Sigmoid colon (tissue), 7 donors: ENCODE measurements at places on chromosomes 4 and X. TPM values are rescaled to one million over a fixed set of nuclear protein-coding genes. Genes with fewer than 3 reads are reported as not detected.

MAGEA6 gene
- polyA plus RNA-seq: not detected

SLC9A7 gene
- polyA plus RNA-seq: 4.0 TPM

DNA sequence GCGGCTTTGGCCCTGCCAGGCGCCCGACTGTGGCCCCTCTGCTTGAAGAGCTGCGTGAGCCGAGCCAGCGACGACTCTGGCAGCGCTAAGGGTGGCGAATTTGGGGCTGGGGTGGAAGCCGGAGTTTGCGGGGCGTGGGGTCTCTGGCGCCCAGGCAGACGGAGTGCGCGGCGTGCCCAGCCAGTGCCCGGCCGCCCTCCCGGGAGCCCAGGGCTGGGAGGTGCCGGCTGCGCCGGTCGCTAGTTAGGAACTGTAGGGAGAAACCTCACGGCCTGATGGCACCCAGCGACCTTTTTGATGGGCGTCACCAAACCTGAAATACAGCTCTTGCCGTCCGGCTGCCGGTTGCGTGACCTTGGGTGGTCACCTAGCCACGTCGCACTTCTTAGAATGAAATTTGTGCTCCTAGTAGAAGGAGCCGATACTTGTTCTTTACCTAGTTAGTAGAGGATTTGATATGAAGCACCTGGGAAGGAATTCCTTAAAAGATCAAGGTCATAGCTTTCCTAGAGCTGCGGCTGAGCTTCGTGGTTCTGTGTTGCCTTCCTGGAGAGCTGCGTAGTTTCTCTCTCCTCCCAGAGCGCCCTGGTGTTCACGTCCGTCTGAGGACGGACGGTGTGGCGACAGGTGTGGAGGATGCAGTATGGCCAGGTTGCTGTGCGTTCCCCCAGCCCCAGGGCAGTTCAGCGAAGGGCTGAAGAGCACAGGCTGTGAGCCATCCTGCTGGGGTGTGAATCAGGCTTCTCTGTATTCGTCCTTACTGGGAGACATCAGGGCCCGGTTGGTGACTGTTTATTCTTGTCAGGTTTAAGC is 680 bp downstream of the MAEA start:
- DNase-seq: no peak

PLAC8 gene
- polyA plus RNA-seq: 490 TPM

GRCh38 chr4:121930304-121930703 is 21.6 kb downstream of the TRPC3 start:
- DNase-seq: no peak

DNA sequence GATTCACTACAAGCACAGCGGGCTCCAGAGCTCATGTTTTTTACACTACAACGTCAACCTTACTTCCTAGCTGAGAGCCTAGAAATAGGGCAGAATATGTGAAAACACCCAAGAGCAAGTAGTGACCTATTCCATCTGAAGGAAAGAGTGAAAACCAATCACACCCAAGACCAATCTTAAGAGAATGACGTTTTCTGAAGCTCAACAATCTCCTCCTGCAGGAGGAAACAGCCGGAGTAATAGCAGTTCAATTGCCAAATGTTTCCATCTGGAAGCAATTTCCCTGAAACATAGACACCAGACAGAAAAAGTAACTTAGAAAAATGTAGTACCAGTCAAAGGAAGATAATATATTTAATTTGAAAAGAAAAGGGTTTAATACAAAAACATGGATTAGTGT is 142.4 kb downstream of the ANXA5 start:
- DNase-seq: no peak

TMPRSS11A gene
- not detected for polyA plus RNA-seq

DNA sequence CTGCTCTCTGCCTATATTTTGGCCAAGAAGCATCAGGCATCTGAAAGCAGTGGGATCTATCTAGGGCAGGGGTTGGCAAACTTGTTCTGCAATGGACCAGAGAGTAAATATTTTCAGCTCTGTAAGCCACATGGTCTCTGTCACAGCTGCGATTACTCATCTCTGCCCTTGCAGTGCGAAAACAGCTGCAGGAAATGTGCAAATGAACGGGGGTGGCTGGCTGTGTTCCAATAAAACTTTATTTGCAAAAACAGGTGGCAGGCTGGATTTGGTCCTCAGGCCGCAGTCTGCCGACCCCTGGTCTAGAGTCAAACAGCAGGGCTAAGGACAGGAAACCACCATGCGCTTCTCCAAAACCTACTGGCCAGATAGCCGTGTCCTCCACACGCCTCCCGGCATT is 48.6 kb downstream of the ACOX3 start:
- DNase-seq: peak; percentile 91

DNA sequence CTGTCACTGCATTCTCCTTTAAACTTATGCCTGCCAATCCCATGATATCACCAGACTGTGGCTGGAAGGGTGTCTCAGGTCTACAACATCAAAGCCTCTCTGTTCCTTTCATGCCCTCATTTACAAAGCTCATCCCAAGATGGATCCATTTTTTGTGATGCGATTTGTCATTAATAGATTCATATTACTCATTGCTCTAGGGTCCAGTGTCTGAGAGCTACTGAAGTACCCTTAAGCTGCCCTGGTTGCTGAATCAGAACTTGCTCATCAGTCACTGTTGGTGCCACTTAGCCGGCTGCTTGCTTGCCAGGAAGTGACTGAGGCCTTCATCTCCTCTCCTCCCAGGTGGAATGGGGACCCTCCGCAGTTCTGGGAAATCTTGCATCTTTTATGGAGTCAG is 395.5 kb upstream of the BOD1L1 start:
- DNase-seq: no peak

DNA sequence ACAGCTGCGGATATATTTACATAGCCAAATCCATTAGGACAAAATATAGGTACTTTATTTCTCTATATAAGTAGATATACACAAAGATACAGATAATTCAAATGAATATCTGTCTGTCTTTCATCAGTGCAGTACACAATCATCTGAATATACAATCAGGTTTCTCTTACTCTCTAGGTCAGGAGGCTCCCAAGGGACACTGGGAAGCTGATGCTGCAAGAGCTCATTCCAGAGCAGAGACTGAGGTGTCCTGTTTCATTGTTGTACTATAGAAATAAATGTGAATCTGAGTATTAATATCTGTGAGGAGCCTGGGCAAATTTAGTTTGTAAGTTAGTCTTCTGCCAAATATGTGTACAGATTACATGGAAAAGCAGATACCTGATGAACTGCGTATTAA is 4.2 kb downstream of the TLL1 start:
- DNase-seq: no peak

DNA sequence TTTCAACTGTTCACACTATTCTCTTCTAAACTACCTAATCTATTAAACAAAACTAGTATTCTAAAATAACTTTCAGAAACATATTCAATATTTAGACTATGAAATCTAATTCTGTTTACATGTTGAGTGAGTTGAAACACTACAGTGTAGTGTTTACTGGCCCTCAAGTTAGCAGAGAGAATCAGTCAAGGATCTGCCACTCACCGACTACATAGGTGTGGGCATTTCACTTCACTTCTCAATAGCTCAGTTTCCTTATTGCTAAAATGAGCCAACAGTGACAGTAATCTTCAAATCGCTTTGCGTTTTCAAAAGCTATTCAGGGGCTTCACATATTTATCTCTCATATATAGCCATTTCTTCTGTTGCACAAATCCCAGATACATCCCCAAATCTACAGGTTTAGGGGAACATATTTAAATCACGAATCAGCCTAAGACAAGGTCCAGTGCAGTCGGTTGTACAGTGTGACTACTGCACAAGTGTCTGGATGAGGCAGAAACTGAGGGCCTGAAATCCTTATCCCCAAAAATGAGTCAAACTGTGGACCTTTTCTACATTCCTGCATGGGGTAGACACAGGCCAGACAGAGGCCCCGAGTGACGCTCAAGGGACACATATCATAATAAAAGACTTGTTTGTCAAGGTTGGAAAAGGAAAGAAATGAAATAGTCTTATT is 129.8 kb downstream of the PPP3CA start:
- no peak for DNase-seq

DNA sequence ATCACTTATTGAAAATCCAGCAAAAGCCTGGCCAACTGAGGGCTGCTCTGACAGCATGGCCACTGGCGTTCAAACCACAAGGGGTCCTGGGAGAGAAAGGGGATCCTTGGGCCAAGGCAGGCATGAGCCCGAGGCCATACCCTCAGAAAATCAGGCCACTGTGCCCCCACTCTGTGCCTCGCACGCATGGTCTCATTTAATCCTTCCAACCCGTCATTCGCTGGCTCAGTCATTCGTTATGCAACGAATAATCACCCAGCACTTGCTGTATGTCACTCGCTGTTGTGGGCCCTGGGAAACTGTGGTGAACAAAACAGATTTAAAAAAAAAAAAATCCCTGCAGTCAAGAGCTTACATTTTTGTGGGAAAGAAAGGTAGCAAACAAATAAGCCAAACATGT is 112.7 kb downstream of the BCOR start:
- DNase-seq: no peak

- DNase-seq: no peak
Observed at GRCh38 chrX:5907207-5907606, 321.5 kb downstream of the NLGN4X start.

GRCh38 chrX:81308086-81308829 is 106.4 kb downstream of the SH3BGRL start:
- no peak for DNase-seq

TMEM129 gene
- polyA plus RNA-seq: 16.9 TPM

- no peak for DNase-seq
Observed at GRCh38 chr4:61531188-61531587, 331.1 kb downstream of the ADGRL3 start.

DNA sequence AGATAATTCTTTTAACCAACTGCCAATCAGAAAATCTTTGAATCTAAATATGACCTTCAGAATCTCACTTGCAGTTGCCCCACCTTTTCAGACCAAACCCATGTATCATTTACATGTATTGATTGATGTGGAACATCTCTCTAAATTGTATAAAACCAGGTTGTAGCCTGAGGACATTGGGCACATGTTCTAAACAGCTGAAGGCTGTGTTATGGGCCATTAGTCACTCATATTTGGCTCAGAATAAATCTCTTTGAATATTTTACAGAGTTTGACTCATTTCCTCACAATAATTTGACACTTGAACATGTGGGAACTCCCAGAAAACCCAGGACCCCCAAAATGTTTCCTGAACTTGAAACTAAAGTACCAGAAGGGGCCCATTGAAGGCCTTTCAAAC is 58.7 kb downstream of the UGT2B10 start:
- DNase-seq: no peak

DNA sequence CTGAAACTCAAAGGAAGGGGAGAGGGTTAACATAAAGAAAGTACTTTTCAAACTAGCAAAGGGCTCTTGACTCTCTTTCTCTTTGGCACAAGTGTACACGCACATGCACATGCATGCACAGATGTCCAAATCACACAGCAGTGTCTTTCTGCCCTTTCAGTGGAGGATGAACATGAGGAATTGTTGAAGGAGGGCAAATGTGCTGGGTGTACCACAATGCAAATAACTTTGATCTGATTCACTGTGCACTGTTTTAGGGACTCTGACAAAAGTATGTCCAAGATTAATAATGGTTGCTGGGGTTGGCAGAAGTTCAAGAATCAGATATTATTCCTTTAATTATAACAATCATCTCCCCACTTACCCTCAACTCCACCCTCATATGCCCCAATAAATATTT is 93.8 kb downstream of the GPC4 start:
- no peak for DNase-seq

RTL9 gene
- polyA plus RNA-seq: 0.03 TPM

GRCh38 chr4:158962393-158962792 is 140.5 kb upstream of the RAPGEF2 start:
- no peak for DNase-seq

LIN54 gene
- 4.8 TPM for polyA plus RNA-seq

UGT2B7 gene
- polyA plus RNA-seq: 1.6 TPM

GRCh38 chrX:18617407-18617750 is 54.5 kb downstream of the RS1 start:
- DNase-seq: no peak

DNA sequence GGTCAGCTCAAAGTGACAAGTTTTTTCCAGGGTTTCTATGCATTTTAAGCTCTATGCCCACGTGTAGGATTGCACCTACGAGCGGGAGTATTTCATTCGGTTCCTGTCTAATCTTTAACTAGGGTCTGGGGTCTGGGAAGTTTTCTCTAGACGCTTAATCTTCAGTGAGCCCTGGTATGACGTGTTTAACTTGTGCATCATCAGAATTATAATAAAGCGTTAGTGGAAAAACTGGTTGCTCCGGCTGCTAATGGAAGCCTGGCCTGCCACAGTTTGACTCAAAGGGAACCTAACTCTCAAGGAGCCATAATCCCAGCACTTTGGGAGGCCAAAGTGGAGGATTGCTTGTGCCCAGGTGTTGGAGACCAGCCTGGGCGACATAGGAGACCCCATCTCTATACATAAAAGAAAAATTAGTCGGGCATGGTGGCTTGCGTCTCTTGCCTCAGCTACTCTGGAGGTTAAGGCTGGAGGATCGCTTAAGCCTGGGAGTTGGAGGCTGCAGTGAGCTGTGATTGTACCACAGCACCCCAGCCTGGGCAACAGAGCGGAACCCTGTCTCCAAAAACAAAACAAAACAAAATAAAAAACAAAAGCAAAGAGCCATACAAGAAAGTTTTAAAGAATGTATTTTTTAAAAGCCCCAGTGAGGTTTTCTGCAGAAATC is 30.2 kb downstream of the ARSD start:
- peak; percentile 36 for DNase-seq

PCSK1N gene
- 6.0 TPM for polyA plus RNA-seq

DNA sequence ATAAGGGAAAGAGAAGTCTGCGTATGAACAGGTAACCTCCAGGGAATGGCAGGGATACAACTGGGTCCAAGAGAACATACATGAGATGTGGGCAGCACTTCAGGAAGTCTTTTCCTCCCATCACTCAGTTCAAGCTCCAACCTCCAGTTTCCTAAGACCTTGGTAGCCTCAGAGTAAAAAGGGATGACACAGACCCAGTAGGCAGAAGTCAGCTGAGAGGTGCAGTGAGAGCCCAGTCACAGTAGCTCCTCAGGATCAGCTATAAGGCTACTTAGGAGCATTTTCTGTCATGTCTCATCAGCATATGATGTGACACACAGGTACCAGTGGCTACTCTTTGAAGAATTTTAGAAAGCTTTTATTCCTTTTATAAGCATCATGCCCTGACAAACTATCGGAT is 12.5 kb upstream of the STS start:
- no peak for DNase-seq

DNA sequence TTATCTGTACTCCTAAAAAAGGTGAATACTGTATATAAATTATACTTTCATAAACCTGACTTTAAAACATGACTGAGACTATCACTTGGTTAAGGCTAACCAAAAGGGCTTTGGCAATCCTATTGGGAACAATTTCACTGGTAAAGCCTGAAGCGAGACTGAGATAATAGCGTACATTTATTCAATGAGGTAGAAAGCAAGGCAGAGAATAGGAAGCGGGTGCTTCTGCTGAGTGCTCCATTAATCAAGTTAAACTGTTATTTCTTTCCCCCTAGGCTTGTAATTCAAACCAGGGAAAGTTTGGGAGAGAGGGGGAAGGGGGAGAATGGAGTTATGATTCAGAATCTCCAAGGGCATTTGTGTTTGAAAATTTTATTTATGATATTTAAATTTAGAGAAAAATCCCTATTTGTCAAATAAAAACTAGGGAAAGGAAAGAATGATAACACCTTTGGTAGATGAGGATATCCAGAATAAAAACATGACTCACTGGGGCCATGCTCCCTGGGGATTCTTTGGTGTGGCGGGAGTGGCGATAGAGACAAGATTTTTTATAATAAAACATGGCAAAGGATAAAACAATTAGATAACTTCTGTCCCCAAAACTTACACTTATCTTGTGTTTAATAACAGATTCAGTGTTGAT is 34.6 kb upstream of the SORBS2 start:
- no peak for DNase-seq

GRCh38 chr4:605702-606425 is 19.5 kb upstream of the PDE6B start:
- DNase-seq: no peak
